ENCODE measurements at places on chromosomes 5 and 9.

DNA sequence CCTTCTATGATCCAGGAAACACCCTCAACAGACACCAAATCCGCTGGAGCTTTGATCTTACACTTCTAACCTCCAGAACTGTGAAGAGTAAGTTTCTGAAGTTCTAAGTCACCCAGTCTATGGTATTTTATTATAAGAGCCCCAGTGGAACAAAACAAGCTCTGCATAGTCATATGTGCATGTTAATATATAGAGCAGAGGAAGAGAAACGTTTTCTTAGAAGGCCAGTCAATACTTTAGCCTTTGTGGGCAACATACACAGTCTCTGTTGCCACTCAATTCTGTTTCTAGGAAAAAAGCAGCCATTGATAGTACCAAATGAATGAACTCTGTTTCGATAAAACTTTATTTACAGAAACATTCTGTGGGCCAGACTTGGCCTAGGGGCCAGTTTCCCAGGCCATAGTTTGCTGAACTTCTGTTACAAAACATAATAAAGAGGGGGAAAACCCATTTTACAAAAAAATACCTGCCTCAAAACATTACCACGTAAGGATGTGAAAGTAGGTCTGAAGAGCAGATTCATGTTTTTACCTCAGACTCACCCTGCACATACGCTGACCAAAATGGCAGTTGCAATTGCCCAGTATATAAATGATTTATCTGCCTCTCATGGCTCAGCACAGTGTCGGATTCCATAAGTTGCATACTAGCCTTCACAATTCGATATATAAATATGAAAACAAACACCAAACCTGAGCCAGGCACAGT lies 350.5 kb downstream of the SLIT3 start:
- no peak for DNase-seq

DNA sequence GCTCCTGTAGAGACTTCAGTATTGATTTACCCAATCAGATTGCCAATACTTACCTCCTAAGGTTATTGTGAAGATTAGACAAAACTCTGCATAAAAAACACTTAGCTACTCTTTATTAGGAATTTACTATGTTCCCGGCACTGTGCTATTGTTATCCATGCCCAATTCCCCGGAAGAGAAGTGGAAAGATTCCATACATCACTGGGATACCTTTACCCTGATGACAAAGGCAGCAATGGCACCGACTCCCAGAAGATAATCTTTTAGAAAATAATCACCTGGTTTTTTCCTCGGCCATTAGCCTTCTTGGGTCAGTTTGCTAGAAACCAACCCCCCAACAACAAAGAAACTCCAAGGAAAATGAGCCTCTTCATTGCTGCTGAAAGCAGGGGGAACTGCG lies 226.0 kb downstream of the SNX18 start:
- DNase-seq = no peak

- no peak for DNase-seq
Measured at GRCh38 chr5:74935752-74936091, 69.5 kb upstream of the FAM169A start.

DNA sequence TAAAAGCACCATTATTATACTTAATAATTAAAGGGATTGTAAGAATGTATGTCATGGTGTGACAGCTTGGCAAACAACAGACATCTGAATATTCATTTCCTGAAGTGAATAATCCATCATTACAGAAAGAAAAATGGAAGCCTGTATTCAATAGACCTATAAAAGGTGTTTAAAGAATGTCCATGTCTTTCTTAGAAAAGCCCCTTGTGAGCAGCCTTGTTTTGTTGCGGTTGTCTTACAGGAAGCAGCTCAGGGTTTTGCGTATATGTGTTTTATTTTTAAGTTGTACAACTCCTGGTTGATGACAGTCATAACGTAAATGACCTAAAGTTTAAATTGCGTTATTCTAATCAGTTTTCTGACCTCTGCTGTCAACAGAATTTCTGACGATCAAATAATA lies 53.8 kb downstream of the CAST start:
- DNase-seq = peak; percentile 65

DNA sequence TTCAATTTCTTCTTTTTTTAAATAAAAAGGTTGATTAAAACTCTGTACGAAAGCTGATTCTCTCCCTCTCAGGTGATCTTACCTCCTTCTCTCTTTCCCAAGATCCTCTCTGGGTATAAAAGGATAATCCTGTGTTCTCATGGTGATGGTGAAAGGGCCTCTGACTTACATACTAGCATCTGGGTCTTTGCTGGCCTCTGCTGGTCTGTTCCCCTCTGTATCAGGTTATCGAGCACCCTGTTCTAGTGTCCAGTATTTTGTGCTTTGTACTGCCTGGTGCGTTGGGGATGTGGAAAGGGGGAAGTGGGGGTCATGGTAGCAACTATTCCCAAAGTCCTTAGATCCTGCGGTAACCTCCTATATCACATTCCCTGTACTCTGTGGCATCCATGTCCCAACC lies 328.9 kb downstream of the NR2F1-AS1 start:
- peak; percentile 46 for DNase-seq

GRCh38 chr9:34701023-34701768 lies 8.7 kb downstream of the CCL21 start:
- DNase-seq = peak; percentile 78

DNA sequence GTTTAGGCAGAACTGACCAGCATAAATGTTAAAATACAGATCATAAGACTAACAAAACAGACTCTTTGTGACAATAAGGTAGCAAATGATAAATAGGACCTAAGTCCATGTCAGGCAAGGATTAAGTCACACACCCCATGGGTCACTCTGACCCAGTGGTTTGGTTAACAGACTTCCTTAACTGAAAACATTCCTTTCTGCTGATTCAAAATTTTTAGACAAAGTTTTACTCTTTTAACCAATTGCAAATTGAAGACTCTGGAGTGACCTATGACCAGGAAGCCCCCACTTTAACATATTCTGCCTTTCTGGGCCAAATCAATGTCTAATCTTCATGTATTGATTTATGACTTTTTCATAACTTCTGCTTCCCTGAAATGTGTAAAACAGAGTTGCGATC lies 4.9 kb upstream of the NXNL2 start:
- DNase-seq = no peak

DNA sequence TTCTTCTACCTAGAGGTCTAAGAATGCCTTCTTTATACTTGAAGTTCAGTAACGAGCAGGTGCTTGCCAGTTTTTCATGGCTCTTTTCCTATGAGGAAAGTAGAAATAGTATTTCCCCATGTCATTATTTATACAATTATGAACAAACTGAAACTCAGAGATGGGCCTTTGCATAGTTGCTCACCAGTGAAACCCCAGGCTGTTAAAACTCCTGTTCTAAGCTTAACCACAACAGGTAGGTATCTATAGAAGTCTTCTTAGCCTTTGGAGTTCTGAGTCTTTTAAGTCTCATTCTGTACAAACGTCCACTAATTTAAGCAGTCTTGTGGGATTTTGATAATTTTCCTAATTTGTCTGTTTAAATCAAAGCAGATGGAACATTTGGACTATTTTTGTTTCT lies 90.1 kb downstream of the STARD4 start:
- no peak for DNase-seq

- peak; percentile 93 for DNase-seq
Measured at GRCh38 chr9:88531920-88532698, 2.9 kb upstream of the NXNL2 start.

DNA sequence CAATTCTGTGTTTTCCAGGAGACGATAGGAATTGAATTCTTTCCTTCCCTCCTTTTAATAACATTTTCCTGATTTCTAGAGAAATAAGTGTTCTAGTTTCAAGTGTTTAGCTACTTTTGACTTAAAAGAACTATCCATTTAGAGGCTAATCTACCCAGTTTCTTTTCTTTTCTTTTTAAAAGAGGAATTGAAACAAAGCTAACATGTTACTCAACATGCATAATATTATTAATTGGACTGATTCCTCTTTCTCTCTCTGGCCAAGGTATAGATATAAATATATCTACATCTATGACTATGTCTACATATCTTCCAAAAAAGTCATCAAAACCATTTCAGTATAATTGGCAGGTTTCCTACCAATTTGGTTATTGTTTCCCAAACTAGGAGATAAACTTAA lies 309.8 kb downstream of the TRPM3 start:
- no peak for DNase-seq

DNA sequence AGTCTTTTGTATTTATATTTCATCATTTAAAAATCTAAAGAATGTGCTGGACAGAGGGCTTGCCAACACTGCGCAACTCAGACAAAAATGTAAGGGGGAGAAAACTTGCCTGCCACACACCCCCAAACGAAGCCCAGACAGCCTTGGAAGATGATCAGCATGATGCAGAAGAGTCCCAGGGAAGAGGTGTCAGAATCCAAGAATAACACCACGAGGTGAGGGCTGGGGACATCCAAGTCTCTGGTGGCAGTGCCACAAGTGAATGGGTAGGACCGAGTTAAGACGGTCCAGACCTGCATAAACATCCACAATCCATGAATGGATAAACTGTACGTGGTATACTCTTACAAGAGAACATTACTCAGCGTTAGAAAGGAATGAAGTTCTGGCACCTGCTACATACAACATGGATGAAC lies 10.4 kb downstream of the EPB41L4B start:
- DNase-seq = no peak

GRCh38 chr5:157817387-157817702 lies 41.6 kb downstream of the CLINT1 start:
- no peak for DNase-seq

DNA sequence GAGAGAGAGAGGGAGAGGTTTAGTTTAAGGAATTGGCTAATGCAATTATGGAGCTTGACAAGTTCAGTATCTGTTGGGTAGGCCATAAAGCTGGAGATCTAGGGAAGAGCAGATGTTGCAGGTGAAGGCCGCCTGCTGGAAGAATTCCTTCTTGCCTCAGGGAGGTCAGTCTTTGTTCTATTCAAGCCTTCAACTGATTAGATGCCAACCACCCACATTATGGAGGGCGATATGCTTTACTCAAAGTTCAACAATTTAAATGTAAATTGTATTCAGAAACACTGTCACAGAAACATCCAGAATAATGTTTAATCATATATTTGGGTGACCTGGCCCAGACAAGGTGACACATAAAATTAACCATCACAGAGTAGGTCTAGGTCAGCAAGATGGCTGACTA lies 51.7 kb upstream of the SSBP2 start:
- no peak for DNase-seq

DNA sequence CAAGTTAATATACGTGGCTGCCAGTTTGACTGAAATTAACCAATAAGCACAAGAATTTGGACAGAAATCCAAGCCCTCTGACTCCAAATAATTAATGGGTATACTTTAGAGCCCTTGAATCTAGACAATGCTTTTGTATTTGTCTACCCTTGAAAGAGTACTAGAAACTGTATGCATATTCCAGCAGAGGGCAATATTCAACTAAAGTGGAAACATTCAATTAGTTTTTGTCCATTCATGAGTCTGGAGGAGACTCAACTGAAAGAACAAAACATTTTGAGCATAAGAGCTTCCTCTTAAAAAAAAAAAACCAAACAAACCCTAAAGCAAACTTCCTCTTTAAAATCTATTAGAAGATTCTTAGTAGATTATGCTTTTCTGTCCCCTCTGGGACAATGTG lies 157.8 kb downstream of the ARHGEF28 start:
- DNase-seq = peak; percentile 68

- DNase-seq = no peak
Measured at GRCh38 chr9:115291841-115292240, 173.9 kb upstream of the TNC start.

DNA sequence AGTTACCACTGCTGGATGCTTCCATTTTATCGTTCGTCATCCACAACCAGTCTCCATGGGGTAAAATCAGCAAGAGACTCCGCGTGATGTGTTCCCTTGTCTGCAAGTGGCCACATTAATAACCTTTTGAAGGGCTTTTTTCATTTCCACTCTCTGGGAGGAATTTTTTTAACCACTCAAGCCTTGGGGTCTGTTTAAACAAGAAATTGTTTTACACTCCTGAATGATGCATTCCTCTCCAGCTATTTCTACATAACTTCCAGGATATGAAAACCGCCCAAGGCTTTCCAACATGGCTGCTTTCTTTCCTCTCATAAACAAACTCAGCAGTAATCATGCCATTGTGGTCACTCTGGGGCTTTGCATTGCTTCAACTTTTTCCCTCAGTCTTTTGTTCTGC lies 217.2 kb upstream of the DAPK1 start:
- no peak for DNase-seq

DNA sequence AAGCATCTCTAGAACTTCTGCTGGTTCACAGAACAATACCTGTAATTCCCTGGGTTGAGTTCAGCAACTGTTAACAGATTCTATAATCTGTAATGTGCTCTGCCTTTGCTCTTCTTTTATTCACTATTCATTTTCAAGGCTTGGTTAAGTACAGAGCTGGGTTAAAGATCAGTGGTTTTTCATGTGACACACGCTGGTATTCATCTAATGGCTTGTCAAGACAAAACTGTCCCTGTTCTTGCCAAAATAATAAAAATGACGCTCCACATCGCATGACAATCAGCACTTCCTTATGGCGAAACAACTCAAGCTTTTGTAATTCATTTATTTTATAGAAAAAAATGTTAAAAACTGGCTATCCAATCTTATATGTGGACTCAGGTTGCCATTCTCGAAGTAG lies 137.9 kb downstream of the BNC2 start:
- peak; percentile 23 for DNase-seq

DNA sequence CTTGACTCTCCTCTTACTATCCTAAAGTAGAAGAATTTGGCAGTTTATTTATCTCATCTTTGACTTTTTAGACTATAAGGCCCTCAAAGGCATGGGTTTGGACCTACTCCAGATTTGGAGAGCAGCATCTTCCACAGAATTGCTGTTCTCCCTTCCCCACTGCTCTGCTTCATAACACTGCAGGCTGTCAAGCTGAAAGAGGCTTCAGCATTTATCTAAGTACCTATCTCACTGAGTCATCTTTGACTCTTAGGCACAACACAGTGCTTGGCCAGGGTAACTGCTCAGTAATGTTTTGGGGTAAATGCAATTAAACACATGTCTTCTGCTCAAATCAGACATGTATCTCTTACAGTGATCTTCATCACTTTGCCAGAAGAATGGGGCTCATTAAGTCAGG lies 60.6 kb downstream of the GRIN3A start:
- DNase-seq = no peak

- DNase-seq = peak; percentile 84
Measured at GRCh38 chr5:40904205-40904993, 4.9 kb upstream of the C7 start.

DNA sequence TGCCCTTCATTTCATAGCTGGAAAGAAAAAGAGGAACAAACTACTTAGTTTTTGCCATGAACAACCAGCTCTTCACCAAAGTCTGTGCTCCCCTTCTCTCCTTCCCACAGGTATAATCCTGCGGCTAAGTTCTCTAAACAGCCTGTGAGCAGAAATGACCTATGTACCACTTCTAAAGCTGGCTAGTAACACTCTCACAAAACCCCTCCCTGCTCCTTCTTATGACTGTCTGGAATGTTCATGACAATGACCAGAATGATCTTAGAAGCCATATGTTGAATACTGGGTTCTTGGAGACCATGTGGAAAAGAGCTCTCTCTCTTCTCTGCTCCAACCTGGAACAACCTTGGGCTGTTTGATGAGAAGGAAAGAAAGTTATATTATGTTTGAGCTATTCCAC lies 12.9 kb upstream of the AMACR start:
- DNase-seq = no peak

GRCh38 chr5:134455466-134455865 lies 43.8 kb upstream of the CDKN2AIPNL start:
- DNase-seq = no peak
